ENCODE measurements at places on chromosomes 12 and 14.

DNA sequence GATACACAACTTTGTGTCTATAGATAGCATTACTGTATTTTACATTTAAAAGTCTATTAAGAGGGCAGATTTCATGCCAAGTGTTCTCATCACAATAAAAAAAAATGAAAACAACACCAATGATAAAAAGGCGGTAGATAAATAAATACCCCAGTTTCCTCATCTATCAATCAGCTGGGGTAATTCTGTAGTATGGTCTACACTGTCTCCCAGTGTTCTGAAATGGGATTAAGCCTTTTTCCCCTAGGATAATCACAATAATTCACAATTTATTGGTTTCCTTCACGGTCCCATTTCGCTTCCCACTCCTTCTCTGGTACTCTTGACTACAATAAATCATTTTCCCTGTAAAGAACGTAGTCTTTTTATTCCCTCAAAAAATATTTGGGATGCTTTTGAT is 114.3 kb downstream of the SSPN start:
- no peak for DNase-seq

DNA sequence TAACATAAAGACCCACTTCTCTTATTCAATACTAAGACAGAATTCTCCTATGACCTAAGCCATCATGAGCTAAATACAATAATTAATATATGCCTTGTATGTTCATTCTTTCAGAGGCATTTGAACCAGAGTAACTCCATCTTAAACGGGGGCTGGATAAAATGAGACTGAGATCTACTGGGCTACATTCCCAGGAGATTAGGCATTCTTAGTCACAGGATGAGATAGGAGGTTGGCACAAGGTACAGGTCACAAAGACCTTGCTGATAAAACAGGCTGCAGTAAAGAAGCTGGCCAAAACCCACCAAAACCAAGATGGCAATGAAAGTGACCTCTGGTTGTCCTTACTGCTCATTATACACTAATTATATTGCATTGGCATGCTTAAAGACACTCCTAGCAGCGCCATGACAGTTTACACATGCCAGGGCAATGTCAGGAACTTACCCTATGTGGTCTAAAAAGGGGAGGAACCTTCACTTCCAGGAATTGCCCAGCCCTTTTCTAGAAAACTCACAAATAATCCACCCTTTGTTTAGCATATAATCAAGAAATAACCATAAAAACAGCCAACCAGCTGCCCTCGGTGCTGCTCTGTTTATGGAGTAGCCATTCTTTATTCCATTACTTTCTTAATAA is 260.7 kb downstream of the SSPN start:
- no peak for DNase-seq

GRCh38 chr12:48454667-48455066 is 17.7 kb upstream of the ANP32D start:
- peak; percentile 14 for DNase-seq

DNA sequence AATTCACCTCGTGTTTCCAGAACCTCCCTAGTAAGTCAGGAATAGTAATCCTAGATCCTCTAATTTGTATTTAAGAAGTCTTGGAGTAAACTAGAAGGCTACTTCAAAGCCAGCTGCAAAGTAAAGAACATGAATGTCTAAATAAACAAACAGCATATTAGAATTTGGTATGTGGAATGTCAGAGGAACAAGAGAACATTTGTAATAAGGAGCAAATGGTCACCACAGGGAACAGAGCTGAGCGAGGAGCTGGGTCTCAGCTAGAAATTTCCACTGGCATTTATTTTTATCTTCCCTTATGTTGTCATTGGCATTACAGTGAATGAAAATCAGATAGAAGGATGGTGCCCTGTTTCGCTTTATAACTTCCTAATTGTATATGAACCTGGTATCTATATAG is 50.2 kb downstream of the FRMD6 start:
- no peak for DNase-seq

GRCh38 chr12:40405419-40405818 is 180.6 kb downstream of the LRRK2 start:
- DNase-seq: no peak

DNA sequence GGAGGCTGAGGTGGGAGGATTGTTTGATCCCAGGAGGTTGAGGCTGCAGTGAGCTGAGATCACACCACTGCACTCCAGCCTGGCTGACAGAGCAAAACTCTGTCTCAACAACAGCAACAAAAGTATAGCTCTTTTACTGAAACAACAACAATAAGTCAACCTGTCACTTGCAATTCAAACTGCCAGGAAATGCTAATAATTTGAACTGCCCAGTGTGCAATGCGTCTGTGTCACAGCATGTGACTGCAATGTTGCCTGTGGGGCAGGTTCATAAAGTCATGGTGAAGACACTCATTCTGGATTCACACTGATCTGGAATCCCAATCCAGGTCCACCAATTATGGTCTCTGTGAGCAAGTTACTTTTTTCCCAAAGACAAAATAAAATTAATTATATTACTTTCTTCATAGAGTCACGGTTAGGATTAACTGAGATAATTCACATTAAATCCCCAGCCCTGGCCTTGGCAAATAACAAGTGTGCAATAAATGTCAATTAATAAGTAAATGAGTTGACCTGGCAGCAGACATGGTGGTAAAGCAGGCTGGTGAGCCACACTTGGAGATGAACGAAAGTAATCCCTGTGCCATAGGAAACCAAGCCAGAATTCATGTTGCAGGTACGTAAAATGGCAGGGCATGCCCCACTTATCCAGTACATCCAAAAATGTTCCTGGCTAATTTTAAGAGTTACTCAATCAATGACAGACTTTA is 89.1 kb upstream of the CPSF6 start:
- DNase-seq: no peak

GRCh38 chr14:24888532-24888931 is 161.4 kb downstream of the STXBP6 start:
- DNase-seq: no peak

- no peak for DNase-seq
These were observed 241.0 kb downstream of the EMP1 start for GRCh38 chr12:13437541-13437940.

- no peak for DNase-seq
These were observed 504.1 kb downstream of the RPL10L start for GRCh38 chr14:46147452-46147851.

- no peak for DNase-seq
These were observed 55.9 kb upstream of the GPR68 start for GRCh38 chr14:91300283-91300895.

DNA sequence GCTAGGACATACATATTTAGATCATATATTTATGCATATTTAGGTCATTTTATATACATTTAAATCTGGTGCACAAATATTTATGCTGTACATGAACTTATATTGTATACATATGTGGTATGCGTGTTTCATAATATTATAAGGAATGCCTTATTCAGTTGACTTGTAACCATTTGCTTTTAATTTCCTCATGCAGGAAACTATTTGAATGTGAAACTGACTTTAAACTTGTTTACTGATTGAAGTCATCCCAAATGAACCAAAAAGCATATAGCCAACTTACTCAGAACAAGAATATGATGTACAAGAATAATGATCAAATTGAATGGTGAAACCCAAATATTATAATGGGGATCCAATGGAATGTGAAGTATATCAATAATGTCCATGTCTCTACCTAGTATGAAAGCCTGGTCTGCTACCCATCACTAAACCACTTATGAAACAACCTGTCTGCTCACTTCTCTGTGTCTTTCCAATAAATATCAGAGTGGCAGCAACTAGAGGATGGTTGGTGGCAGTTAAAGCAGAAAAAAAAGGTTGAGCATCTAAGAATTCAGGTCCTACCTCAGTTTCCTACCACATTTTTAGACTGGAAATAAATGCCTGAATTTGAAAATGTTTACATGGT is 38.3 kb downstream of the RPS6KA5 start:
- no peak for DNase-seq

All from AG09309 (cell line).